ENCODE measurements at places on chromosomes 5 and 9. TPM values are rescaled to one million over a fixed set of nuclear protein-coding genes. Genes with fewer than 3 reads are reported as not detected.

DNA sequence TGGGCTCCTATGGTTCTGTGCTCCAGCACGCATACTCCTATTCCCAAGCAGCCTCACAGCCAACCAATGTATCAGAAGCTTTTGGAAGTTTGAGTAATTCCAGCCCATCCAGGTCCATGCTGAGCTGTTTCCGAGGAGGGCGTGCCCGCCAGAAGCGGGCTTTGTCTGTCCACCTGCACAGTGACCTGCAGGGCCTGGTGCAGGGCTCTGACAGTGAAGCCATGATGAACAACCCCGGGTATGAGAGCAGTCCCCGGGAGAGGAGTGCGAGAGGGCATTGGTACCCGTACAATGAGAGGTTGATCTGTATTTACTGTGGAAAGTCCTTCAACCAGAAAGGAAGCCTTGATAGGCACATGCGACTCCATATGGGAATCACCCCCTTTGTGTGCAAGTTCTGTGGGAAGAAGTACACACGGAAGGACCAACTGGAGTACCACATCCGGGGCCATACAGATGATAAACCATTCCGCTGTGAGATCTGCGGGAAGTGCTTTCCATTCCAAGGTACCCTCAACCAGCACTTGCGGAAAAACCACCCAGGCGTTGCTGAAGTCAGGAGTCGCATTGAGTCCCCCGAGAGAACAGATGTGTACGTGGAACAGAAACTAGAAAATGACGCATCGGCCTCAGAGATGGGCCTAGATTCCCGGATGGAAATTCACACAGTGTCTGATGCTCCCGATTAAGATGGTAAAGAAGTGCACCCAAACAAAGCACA lies 19.9 kb downstream of the ZBTB34 start:
- no peak overlapping the region for H3K27ac ChIP-seq
- DNase-seq: no peak
- H3K27me3 ChIP-seq: no peaks in the 10 kb centered on the region

- no peaks in the 10 kb centered on the region for H3K36me3 ChIP-seq
- no peak overlapping the region for H3K4me3 ChIP-seq
- H3K27ac ChIP-seq: no peak overlapping the region
Observed at GRCh38 chr5:81068635-81069034, 108.5 kb downstream of the RASGRF2 start.

GRCh38 chr9:106726070-106726815 lies 136.7 kb upstream of the ZNF462 start:
- H3K36me3 ChIP-seq: no peaks in the 10 kb centered on the region
- no peak overlapping the region for H3K27ac ChIP-seq
- no peak for DNase-seq

GRCh38 chr5:180304431-180305375 lies 12.8 kb upstream of the MAPK9 start:
- no peaks in the 10 kb centered on the region for H3K27me3 ChIP-seq
- no peak overlapping the region for H3K4me3 ChIP-seq
- H3K4me1 ChIP-seq: no peaks in the 10 kb centered on the region
- DNase-seq: no peak
- no peak overlapping the region for H3K27ac ChIP-seq

DNA sequence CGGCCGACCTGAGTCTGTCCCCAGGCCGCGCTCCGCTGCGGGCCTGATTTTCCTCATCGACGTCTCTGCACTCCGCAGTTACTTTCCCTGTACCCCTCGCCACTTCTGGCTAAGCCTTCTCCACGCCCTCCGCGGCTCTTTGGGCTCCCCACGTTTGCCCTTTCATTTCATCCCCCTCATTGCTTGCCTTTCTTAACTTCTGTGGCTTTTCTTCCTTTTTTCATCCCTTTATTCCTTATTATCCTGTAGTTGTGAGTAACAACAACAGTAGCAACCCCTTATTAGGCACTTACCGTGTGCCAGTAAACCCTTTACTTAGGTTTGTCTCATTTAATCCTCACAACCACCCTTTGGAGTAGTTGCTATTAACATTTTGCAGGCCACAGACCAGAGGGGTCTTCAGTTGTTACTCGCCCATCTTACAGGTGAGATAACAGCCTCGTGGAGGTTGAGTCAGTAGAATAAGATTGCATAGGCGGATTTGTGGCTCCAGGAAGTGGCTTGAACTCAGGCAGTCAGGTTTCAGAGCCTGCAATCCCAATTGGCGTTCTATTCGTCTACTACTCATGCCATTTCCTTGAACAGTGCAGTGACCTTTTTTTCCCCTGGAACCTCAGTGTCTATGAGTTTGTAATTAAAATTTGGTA lies 724 bp downstream of the TCERG1 start:
- H3K4me1 ChIP-seq: peaks cover 14% of the 10 kb centered on the region
- peak overlapping the region; percentile 89 for H3K27ac ChIP-seq
- no peaks in the 10 kb centered on the region for H3K36me3 ChIP-seq
- DNase-seq: no peak

DNA sequence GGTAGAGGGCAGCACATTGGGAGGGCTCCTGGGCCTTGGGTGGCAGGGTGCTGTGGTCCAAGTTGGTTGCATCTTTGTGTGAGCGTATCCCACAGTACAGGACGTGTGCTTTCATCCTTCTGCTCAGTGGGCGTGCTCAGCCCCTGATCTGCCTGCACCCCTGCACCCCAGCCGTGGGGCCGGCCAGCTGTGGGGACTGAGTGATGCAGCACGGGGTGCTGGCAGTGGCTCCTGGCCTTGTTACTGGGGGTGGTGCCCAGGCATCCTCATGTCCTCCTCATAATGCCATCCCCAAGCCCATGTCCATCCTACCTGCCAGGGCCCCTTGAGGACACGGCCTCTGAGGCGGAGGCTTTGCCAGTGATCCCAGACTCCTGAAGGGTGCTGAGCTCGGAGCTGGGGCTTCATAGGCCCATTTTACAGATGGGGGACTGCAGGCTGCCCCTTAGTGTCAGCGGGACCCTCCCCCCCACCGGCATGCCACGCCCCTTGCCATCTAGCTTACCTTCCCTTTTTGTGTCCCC lies 100.7 kb downstream of the PHF2 start:
- no peaks in the 10 kb centered on the region for H3K4me1 ChIP-seq
- peaks cover 4% of the 10 kb centered on the region for H3K36me3 ChIP-seq
- no peaks in the 10 kb centered on the region for H3K27me3 ChIP-seq

- no peak overlapping the region for H3K27ac ChIP-seq
- H3K36me3 ChIP-seq: no peaks in the 10 kb centered on the region
- no peaks in the 10 kb centered on the region for H3K4me1 ChIP-seq
Observed at GRCh38 chr5:66608501-66608900, 12.3 kb downstream of the MAST4 start.

The FIBCD1 gene
- total RNA-seq: 5.3 TPM

The TAF11L10 gene
- not detected for total RNA-seq
